GM20000 (cell line): ENCODE measurements at places on chromosomes 3 and 15.

DNA sequence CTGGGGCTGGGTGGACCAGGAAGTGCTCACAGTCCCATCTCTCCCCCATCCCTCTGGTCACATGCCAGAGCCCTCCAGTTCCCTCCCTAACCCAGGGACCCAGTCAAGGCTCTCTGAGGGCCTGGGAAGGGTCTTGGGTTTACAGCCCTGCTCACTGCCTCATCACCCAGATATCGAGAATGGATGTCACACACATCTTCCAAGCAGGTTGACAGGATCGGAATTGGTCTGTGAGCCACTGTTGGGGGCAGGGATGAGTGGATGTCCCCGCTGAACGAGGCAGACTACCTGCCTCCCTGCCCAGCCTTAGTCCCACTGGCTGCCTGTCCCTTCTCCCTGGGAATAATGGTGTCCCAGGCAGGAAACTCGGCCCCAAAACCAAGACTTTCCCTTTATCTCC lies 20.0 kb upstream of the GOLGA6C start:
- DNase-seq, result peak; percentile 2

GRCh38 chr15:64038878-64039610 lies 7.2 kb downstream of the DAPK2 start:
- no peak for DNase-seq

GRCh38 chr3:172203522-172204258 lies 164.3 kb downstream of the FNDC3B start:
- DNase-seq, result no peak

DNA sequence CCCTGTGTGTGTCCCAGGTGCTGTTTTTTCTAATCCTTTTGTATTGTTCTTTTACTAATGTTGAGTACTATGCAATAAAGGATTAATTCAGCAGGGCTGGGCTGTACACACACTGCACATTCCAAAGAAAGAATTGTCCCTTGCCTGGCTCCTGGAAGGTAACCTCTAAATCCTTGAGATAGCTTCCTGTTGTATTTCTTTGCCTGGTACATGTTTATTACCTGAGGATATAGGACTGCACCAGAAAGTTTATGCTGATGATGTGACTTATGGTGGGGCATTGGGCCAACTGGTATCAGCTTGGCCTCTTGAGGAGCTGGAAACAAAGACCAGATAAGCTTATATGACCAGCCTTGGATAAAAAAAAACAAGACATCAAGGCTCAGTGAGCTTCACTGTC lies 26.6 kb upstream of the FAN1 start:
- DNase-seq, result no peak

- no peak for DNase-seq
Measured at GRCh38 chr3:154852515-154852914, 227.6 kb upstream of the MME start.

DNA sequence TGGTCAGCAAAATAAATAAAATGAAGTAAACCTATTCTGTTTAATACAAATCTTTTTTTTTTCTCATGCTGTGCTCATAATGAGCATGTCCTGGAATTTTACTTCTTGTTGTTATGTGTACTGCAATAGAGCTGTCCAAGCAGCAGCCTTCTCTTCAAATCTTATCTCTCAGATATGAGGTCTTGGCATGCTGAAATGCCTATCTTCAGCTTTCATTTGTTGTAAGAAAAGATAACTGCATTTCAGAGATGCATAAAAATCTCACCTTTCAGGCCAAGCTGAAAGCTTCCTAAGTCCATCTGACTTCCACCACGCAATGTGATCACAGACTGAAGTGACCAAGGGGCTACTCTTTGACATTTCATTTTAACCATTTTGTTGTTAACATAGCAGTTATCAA lies 43.5 kb upstream of the LRRC3B start:
- no peak for DNase-seq

DNA sequence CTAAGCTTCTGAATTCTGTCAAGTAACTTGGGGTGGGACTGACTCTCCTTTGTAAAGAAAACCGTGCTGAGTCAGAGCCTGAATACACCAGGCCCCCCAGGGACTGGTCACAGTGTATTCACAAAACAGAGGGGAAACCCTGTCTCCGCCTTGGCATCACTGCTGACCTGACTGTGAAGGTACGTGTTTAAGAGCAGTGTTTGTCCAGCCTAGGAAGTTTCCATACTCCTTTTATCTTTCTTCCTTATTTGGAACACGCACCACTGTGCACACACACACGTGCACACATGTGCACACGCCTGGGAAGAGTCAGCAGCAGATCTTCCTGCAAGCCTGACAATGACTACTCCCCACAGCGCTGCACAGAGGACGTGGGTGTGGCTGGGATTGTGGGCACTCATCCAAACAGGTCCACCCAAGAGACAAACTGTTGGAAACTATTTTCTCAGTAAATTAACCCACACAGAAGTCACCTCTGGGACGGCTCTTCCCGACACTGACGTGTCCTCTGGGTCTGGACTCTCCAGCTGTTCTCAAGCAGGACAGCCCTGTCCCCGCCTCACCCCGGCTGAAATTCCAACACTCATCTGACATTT lies 87.7 kb downstream of the ATP10A start:
- DNase-seq, result peak; percentile 58

- no peak for DNase-seq
Measured at GRCh38 chr3:58434990-58435389, 1.4 kb upstream of the PDHB start.

GRCh38 chr3:117439812-117440211 lies 730.2 kb downstream of the TUSC7 start:
- no peak for DNase-seq

- DNase-seq, result no peak
Measured at GRCh38 chr15:61742591-61742990, 317.7 kb downstream of the VPS13C start.

GRCh38 chr3:123286308-123287023 lies 84.7 kb downstream of the SEC22A start:
- DNase-seq, result peak; percentile 79

DNA sequence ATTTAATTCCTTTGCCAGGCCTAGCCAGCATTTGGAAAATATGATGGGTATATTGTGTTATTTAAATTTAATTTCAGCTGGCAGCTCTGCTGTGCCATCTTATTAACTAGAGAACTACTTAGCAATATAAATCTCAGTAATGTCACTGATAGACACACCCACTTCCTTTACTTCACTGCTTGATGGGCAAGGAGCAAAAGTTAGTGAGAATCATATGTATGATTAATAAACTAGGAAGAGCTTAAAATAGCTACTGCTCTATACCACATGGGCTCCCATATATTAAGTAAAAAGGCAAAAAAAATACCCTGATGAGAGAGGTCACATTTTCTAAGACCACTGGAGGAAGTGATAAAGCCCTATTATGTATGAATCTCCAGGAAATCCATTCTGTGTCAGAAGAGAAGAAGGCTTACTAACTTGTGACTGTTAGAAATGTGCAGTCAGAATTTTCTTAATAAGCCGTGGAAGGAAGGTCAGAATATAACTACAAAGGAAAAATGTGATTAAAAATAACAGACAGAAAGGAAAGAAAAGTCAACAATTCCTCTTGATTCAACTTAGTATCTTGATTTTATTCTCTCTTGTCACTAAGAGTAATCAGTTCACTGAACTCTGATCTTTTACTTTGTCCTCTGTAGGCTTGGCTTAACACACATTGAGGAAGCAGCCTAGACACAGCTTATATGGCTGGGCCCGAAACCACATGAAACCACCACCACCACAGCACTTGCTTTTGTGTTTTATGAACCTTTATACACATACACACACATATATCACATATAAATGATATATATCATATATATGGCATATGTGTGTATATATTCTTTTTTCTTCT lies 1233.9 kb upstream of the ALCAM start:
- DNase-seq, result no peak

GRCh38 chr15:37246856-37247255 lies 146.5 kb upstream of the MEIS2 start:
- DNase-seq, result no peak

DNA sequence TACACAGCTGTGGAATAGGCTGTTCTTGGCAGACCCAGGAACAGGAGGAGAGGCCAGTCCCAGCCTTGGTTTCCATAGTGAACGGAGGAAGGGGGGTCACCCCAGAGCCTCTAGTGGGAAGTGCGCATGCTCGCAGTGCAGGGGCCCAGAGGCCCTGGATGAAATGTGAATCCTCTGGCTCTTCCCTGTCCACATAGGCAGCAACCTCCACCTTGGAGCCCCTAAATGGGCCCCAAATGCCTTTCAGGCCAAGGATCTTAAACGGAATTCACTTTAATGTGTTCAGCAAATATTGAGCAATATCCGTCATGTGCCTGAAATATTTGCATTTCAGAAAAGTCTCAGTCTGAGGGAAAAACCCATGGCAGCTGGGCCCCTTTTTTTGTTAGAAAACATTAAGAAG lies 3.3 kb upstream of the NDN start:
- DNase-seq, result no peak

DNA sequence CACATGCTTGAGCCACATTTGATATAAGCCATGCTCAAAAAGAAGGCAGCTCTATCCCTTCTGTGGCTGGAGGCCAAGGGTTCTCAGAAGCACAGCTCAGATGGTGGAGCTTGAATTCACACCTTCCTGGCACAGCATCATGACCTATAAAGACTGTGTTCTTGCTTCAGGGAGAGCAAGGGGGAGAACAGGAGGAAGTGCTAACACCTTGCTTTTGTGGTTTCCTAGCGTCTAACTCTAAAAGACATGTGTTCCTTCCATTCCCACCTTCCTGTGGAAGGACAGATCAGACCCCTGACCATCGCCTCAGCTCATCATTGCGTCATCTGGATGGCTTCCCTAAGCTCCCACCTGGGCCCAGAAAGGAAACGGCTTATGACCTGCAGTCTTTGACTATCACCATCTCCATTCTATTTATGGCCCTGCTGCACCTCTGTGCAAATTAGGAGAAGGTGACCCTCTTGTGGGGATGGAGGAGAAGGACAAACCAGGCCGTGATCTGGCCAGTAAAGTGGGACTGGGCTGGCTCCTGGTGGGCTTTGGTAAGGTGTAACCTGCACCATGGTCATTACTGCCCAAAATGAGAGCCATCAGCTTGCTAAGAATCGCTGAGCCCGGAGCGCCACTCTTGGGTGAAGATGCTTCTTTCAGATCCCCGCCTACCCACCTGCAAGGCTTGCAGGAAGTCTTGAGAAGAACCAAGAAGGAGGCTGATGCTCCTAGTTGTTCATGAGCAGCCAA lies 128.5 kb downstream of the SERPINI1 start:
- DNase-seq, result no peak

DNA sequence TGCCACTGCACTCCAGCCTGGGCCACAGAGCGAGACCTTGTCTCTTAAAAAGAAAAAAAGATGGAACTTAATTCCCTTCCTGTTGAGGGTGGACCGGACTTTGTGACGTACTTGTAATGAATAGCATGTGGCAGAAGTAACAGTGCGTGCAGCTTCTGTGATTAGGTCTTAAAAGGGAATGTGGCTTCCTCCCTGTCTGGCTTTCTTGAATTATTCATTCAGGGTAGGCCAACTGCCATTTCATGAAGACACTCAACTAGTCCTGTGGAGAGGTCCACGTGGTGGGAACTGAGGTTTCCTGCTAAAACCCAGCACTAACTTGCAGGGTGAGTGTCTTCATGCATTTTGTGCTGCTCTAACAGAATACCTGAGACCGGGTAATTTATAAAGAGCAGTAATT lies 98.9 kb upstream of the PIAS1 start:
- DNase-seq, result no peak

DNA sequence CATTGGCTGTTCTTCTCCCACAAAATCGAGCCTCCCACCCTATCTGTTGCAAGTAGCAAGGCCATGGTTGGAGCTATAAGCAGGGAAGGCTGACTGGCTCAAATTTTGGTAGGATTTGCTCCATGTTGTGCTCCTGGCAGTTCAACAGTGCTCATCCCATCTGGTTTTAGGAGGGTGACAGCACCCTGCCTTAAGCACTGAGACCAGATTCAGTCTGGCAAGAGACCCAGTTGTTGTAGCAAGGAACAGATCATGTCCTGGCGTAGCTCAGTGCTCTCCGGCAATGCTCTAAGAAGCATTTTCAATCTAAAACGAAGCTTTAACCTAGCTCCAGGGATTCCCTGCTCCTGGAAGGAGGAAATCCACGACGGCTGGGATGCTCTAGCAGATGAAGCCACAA lies 91.2 kb downstream of the RGMA start:
- DNase-seq, result no peak

DNA sequence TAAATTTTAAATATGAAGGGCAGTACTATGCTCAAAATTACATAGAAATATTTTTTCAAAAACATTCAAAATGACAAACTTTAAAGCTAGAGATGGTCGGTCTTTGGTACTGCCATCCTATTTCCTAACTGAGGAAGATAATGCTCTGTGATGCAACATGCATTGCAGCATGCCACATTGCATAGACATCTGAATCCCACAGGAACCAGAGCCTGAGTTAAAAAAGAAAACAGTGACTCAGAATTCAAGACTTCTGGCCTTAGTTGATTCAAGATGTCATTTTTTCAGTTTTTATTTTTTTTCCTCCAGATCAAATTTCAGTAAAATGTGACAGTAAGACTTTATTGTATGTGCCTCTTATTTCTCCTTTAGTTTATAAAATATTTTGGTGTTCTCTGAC lies 33.1 kb downstream of the TP63 start:
- DNase-seq, result no peak

DNA sequence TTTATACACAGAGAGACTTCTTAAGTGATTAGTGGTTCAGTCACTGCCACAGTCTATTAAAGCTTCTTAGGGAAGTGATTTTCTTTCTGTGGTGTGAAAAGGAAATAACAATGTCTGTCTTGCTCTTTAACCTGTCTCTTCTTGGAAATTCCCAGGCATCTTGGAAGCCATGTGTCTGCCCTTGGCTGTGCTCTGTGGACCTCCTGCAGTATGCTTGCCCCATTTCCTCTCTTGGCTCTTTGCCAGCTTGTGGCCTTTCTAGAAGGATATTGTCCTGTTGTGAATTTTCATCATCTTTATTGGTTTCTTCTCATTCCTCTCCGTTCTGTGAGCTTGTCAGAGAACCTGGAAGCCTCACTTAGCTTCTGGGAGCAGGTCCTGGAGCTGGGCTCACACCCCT lies 338.4 kb upstream of the C2CD4B start:
- DNase-seq, result no peak

- DNase-seq, result no peak
Measured at GRCh38 chr3:177495566-177495965, 298.3 kb upstream of the TBL1XR1 start.

GRCh38 chr3:37979541-37980461 lies 10.8 kb upstream of the VILL start:
- no peak for DNase-seq

- DNase-seq, result no peak
Measured at GRCh38 chr3:40844896-40845295, 320.1 kb downstream of the ZNF621 start.

GRCh38 chr3:32474201-32474600 lies 28.5 kb downstream of the CMTM6 start:
- DNase-seq, result no peak

DNA sequence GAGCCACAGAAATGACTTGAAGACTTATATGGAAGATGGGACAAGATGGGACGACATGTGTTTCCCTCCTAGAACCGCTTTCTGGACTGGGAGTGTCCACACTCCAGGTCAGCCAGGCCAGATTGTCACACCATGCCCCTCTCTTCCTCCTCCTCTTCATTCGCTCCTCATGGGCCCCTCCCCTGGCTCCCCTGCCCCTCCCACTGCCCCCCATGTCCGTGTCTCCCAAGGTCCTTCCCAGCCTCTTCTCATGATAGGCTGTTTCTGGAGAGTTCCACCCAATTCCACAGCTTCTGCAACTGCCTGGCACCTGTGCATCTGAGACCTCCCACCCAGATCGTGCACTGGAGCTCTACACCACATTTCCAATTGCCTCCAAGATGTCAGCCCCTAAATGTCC lies 6.6 kb downstream of the MYO5C start:
- DNase-seq, result no peak
